ENCODE measurements at places on chromosomes 3 and 15.

- no peak for DNase-seq
Measured at GRCh38 chr15:82969353-82969752, 16.7 kb upstream of the RAMAC start.

DNA sequence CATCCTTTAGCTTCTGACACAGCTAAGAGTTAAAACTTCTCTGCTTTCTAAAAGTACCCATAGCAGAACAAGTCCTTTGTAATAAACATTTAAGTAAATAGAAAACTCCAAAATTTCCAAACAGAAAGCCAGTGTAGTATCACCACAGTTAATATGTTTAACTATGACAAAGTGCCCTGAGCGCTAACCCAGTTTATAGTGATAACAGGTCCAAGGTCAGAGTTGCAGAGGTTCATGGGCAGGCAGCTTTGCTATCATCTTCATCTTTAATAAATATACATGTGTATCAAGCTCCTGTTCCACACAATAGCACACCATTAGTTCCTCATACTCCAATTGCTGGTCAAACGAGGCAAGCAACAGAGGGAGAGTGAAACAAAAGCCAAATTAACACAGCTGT lies 12.4 kb upstream of the TOP2B start:
- no peak for DNase-seq

DNA sequence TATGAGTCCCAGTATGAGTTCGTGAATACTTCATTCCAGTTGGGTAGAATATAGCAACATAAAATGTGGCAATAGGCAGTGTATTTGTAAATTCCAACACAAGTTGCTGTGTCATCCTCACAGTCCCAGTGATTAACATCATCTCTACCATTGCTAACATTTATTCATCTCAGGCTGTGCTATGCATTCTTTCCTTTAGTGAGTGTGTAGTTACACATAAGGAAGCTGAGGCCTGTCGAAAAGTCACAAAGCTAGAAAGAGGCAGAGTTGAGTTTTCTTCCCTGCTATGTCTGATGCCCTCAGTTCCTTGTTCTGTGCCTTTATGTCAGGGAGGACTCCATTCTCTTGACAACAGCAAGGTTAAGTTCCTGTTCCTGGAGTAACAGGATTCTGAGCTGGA lies 96.4 kb downstream of the FNDC3B start:
- no peak for DNase-seq

DNA sequence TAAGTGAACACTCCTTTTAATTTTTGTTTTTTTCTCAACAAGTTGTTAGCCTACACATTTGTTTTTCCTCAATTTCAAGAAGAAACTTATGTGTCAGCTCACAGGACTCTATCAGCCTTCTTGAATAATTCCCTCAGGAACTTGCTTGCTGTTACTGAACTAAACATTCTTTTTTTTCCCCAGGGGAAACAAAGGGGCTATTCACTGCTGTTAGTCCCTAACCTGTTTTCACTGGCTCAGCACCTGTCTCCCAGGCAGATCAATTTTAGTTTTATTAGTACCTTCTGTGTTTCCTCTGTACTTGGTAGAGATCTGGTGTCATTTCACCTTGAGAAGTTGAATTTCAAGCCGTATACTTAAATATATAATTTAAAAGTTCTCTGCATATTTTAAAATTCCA lies 644.6 kb downstream of the CADM2 start:
- DNase-seq, result no peak

- no peak for DNase-seq
Measured at GRCh38 chr15:91821458-91821857, 32.0 kb upstream of the SLCO3A1 start.

DNA sequence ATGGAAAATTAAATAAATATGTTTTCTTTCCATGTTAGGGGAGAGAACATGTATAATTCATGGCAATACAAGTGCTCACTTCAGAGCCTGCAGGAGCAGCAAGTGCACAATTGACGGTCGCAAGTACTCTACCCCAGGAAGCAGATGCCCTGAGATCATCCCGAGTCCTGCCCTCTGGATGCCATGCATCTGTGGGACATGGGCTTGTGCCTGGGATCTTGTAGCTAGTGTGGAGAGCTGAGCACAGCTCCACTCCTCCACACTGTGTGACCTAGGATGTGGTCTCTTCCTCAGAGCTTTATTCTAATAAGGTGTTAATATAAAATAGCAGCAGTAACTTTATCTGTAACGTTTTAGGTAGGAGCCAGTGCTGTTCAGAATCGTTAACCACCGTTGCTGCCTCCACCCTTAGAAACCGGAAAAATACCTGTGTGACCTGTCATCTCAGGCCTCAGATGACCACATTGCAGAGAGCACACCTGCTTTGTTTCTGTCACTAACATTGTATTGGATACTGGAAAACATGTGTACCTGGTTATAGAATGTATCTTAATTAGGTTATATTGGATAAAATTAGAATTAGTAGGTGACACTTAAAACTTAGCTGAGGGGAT lies 105.0 kb upstream of the GOLGA6L6 start:
- DNase-seq, result no peak

DNA sequence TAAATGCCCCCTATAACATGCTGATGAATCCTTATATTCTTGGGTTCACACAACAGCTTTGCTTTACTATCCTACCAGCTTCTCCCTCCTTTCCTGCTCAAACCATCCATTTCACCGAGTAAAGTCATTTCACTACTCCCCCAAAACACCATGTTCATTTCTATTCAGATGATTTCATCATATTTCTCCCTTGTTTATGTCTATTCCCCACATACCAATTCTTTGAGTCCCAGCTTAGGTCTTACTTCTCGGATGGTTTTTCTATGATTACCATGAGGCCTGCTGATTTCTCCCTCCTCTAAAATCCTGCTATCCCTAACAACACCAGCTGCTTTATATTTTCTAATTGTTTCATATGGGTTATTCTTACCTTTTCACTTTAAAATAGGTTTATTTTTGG lies 231.4 kb downstream of the TIGIT start:
- DNase-seq, result no peak

DNA sequence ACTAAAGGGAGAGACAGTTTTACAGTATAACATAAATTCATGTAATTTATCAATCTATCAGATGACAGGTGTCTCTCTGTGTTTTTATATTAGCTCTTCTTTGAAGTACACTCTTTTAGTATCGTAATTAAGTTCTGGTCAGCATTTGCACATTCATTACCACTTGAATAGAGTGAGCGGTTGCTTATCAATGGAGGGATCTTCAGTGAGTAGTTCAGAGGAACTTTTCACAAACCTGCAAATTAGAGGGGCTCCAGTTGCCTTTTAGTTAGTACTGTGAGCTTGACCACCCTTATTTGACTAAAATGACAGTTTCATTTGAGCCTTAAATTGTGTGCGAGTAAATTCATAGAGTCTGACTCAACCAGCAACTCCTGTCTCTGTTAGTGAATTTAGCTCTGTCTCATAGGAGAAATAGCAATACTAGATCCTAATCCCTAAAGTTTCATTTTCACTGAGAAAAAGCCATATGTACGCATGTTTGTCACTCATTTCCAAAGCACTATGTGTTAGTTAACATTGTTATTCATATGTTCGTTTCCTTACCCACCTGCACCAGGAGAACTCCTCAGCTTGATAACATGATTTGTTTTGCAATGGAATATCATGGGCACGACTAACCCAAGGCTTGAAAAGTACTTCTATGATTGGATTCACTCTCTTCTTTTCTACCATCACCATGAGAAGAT lies 57.5 kb upstream of the ZBED2 start:
- DNase-seq, result no peak

DNA sequence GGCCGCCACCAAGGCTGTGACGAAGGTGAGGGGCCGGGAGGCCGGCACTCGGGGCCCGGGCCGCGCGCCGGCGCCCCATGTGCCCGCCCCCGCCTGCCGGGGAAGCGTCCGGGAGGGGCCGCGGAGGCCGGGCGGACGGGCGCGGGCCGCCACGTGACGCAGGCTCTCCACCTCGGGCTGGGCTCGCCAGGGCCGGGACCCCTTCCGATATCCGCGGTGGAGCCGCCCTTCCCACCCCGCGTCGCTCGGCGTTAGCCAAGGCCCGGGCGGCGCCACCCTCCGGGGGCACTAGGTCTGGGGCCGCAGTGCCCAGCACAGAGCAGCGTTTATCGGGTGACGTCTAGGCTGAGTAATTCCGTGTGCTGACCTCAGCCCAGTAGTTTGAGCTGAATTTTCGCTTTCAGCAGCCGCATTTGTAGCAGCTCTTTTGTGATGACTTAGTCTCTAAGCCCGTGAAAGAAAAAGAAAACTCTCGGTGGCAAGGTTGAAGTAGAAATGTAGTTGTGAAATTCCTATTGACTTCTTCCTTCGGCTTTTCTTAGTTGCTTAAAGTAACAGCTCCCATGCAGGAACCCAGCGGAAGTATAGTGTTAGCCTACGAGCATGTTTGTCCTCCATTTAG lies 885 bp downstream of the CDV3 start:
- DNase-seq, result no peak

DNA sequence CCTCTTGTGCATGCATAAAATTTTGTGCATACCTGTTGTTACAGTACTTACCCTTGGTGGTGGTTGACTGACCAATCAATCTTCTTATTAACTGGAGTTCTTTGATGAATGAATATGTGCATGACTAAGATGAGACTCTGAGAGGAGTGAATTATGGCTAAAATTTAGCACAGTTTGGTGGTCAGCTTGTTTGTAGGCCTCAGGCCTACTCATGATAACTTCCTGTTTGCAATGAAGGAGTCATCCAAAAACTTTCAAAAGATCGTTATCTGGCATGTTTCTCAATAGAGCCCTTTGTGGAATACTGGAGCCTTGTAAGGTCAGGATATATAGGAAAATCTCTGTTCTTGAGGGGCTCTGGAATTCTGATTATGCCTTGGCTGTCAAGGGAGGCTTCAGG lies 66.5 kb downstream of the LEKR1 start:
- no peak for DNase-seq

- DNase-seq, result no peak
Measured at GRCh38 chr15:51721199-51721960, 16.1 kb downstream of the LYSMD2 start.

DNA sequence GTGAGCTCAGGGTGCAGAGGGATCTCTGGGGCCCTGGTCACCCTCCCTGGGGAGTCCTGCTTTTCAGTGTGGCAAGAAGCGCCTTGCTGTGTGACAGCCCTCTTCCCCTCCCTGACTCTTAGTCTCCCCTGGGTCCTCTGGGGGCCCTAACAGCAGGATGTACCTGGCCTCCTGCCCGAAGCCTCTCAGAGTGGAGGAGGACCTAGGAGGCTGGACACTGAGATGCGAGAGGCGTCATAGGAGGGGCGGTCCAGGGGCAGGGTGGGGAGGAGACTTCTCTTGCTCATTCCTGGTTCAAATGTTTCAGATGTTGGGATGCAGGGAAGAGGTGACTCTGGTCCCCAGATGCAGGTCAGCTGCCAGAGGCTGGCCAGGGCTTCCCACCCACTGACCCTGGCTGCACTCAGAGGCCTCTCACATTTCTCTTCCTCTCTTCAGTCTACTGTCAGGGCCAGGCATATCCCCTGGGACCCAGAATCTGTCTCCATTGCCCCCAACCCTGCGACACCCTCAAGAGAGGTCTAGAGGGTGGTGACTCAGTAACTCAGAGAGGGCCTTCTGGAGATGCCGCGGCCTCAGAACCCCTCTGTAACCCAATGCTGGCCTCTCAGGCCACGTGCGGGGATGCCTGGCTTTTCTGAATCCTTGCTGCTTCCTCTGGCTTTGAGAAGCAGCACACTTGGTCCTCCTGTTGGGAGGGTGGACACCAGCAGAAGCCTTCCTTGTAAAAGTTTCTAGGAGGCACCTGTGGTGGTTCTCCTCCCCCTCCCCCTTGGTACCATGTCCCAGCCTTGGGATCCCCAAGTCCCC lies 25.9 kb downstream of the SNX33 start:
- DNase-seq, result no peak

GRCh38 chr15:84766461-84767035 lies 18.2 kb downstream of the ZNF592 start:
- DNase-seq, result no peak

DNA sequence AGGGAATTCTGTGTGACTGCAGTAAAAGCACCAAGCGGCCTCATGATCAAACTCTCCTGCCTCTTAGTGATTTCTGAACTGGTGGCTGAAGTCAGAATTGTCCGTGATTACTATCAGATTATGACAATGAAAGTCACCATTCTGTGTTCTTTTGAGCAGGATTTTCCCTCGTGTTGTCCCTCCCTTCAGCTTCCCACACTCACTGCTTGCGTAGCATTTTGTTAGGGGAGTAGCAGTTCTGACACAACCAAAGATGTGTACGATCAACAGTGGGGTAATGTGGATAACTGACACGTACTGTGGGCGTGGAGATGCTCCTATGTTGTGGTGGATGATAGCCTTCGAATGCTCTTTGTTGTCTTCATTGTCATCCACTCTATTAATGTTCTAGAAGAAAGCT lies 67.8 kb upstream of the ICE2 start:
- no peak for DNase-seq

- DNase-seq, result no peak
Measured at GRCh38 chr3:51984269-51984647, 923 bp downstream of the ACY1 start.

GRCh38 chr15:56719774-56720555 lies 13.3 kb downstream of the ZNF280D start:
- no peak for DNase-seq

DNA sequence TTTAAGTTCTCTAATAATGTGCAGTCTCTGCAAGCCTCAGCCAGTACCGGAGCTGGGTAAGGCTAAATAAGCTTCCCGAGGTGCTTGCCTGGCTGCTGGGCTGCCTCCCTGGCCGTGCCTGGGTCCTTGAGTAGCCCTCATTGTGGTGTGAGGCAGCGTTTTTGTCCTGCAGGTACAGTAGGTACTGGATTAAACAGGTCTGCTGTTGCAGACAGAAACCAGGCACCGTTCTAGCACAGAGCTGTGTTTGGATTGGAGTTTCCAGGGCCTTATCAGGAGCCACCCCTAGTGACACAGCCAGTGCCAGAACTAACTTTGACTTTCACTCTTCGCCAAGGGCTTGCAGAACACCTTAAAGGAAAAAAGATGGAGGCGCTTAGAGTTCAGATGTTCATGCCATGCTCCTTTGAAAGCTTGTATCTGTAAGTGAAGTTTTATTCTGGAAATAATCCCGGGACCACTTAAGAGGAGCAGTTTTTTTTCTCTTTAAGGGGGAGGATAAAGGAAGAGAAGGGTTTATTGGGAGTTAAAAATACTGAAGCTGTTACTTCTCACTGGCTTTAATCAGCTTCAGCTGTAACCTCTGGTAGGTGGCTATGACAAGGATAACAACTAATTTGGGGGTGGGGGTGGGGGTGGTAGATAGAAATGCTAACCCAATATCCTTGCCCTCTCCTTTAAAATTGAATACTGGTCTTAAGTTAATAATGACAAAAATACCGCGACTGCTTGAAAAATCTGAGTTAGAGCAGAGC lies 126.8 kb downstream of the MITF start:
- no peak for DNase-seq

GRCh38 chr15:101035611-101036010 lies 116.5 kb downstream of the LRRK1 start:
- no peak for DNase-seq

- DNase-seq, result no peak
Measured at GRCh38 chr15:73637527-73637926, 4.3 kb upstream of the NPTN start.

GRCh38 chr3:122957707-122958689 lies 69.6 kb downstream of the SEMA5B start:
- no peak for DNase-seq

- DNase-seq, result no peak
Measured at GRCh38 chr15:83099290-83099689, 8.2 kb upstream of the TM6SF1 start.

GRCh38 chr15:27671819-27672437 lies 427.2 kb downstream of the OCA2 start:
- no peak for DNase-seq

- DNase-seq, result no peak
Measured at GRCh38 chr3:168865022-168865551, 769.4 kb upstream of the GOLIM4 start.

Measured in substantia nigra (tissue), 51 donors.